Brain pericyte (primary cell): ENCODE measurements at places on chromosomes 13 and 19.

DNA sequence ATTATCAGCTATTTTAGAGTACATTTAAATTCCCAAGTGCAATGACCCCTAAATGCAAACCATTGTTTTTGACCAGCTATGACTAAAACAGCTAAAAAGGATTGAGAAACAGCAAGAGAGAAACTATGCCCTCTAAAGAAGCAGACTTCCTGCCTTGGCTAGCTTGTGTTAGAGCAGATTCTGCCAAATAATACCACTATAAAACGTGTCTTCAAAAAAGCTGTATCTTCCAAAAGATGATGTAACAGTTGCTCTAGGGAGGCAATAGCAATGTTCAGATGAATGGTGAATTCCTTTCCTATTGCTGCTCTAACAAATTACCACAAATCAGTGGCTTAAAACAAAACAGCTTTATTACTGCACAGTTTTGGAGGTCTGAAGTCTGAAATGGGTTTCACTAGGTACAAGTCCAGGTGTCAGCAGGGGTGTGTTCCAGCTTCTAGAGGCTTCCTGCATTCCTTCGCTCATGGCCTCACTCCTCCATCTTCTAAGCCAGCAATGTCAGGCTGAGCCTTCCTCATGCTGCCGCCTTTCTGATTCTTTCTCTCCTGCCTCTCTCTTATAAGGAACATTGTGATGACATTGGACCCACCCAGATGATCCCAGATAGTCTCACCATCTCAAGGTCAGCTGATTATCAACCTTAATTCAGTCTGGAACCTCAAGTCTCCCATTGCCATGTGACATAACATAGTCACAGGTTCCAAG lies 84.5 kb downstream of the LRRC63 start:
- peak; percentile 24 for DNase-seq

DNA sequence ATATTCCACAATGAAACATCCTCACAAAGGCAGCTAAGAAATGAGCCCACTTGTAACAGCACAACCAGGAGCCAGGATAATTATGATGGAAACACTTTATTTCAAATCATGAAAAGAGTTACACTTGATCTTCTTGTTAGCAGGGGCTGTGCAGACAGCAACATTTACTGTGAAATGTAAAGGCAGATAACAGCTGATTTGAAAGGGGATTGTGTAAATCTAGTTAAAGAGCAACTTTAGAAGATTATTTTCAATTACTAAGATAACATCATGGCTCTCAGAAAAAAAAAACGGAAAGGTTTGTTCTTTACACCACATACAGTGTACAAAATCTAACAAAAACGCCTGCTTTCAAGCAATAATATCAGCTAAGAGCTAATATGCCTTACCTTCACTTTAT lies 22.4 kb downstream of the ENOX1 start:
- no peak for DNase-seq

DNA sequence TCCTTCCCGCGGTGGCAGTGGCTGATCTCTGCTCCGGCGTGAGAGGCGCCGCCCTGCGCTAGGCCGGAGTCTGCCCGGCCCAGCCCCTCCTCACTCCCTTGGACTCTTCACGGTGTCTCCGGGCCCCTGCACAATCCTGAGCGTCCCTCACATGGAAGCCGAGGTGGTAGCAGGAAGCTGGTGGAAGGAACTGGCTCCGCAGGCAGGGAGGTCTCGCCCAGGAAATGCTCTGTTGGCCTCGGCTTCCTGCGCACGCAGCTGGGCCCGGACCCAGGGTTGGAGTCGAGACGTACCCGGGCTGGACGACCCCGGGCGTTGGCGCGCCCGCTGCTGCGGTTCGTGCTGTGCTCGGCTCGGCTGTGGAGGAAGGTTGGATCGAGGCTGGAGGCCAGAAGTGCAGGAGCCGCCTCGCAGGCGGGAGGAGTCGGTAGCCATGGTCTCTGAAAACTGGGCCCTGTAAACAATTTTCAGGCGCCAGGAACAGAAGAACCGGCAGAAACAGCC lies 46.3 kb downstream of the ZNF724 start:
- DNase-seq, result no peak

DNA sequence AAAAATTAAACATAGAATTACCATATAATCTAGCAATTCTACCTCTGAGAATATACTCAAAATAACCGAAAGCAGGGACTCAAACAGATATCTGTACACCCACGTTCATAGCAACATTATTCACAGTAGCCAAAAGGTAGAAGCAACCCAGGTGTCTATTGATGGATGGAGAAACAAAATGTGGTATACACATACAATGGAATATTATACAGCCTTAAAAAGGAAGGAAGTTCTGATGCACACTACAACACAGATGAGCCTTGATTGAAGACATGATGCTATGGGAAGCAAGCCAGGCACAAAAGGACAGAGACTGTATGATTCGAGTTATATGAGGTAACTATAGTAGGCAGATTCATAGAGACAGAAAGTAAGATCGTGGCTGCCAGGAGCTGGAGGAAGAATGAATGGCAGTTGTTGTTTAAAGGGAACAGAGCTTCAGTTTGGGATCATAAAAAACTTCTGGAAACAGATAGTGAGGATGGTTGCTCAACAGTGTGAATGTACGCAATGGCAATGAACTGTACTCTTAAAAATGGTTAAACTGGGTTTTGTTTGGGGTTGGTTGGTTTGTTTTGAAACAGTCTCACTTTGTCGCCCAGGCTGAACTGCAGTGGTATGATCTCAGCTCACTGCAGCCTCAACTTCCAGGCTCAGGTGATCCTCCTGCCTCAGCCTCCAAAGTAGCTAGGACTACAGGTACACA lies 47.5 kb downstream of the ZIC5 start:
- DNase-seq, result no peak

DNA sequence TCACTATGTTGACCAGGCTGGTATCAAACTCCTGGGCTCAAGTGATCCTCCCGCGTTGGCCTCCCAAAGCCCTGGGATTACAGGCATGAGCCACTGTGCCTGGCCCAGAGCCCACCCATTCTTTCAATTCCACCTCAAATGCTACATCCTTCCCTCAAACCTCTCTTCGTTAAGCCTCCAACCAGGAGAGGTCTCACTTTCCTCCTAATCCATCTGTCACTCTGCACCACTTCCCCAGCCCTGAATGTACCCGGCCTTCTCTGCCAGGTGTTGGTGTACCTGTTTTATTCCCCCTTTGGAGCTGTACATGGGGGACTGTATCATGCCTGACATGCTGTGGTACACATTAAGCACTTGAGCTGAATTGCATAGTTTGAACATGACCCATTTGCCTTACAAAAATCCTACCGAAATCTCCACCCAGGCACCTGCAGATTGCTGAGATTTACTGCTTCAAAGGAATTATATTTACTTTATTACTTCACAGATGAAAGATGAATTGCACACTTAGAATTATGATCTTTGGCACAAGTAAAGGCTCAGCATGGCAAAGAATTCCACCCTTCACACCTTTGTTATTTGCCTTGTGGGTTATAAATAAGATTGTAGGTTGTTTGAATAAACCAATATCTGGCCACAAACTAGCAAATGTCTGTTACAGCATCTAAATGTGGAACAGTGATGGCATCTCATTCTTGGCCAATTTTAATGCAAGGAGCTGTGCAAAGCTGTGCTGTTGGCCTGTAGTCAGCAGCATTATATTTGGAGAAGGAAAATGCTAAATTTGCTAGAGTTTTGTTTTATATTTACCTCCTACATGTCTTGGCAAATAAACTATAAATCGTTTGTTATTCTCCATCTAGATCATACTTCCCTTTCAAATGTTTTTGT lies 15.6 kb upstream of the WASF3 start:
- no peak for DNase-seq
